ENCODE measurements at places on chromosomes 1 and 21. TPM values are rescaled to one million over a fixed set of nuclear protein-coding genes. Genes with fewer than 3 reads are reported as not detected.

Gene PSEN2
- polyA plus RNA-seq = 152 TPM

Gene HPDL
- 1.8 TPM for polyA plus RNA-seq

Gene ENAH
- polyA plus RNA-seq = 148 TPM

Gene SLC6A9
- 5.1 TPM for polyA plus RNA-seq

Gene APH1A
- polyA plus RNA-seq = 112 TPM

DNA sequence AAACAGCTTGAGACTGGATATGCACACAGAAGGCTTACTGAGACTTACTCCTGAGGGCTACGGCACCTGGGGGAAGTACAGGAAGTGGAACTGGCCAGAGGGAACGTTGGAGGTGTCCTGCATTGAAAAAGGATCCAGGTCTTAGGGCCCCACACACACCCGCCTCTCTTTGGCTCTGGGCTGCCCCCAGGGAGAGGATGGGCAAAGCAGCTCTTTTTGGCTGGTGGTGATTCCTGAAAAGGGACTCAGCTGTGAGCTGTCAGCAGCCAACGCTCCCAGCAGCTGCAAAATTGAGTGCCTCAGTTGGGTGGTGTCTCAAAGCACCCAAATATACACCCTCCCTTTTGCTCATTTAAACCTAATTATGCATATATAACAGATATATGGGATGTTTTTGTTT is 213.2 kb downstream of the TNR start:
- DNase-seq = no peak

DNA sequence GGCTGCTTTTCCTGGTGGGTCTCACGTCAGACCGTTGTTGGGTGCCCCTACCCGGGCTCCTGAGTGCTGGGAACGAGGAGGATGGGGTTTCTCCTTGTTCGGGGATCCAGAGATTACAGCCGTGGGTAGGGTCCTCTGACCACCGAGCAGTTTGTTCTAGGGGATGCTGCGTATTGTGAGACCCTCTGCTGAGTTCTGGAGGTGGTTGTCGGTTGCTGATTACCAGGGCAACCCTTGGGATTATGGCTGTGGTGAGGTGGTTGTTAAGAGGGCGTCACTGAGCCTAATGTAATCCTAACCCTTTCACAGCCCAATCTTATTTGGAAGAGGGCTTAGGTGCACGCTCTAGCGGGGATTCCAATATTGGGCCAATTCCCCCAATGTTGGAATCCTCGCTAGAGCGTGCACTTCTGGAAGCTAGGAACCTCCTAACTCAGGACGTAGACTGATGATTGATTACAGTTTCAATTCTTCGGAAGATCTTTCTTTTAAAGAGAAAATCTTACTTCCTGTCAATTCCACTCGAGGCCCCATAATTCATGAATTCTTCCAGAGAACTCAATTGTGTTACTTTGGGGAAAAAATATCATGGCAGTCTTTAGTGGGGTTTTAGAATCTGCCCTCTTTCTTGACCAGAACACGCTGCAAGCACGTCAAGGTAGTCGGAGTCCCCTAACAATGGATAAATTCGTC is 483 bp downstream of the TCEANC2 start:
- DNase-seq = no peak

GRCh38 chr1:14686701-14687100 is 88.2 kb downstream of the KAZN start:
- DNase-seq = no peak

DNA sequence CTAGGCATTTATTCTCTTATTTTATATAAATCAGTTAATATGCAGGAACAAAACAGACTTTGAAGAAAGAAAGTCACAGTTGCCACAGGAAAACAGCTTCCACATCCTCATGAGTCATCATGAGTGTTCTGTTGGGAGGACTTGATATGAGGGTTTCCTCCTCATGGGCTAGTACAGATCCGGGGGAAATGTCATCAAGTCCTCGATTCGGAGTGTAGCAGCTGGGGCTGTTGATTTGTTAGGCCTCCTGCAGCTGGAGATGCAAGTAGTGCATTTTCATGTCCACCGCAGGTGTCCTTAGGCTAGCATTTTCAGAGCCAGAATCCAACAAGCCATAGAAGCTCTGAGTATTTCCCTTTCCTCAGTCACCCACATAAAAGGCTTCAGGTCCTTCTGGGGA is 36.7 kb downstream of the ADAM30 start:
- DNase-seq = no peak

GRCh38 chr21:34552360-34553098 is 40.5 kb upstream of the KCNE1 start:
- DNase-seq = no peak

DNA sequence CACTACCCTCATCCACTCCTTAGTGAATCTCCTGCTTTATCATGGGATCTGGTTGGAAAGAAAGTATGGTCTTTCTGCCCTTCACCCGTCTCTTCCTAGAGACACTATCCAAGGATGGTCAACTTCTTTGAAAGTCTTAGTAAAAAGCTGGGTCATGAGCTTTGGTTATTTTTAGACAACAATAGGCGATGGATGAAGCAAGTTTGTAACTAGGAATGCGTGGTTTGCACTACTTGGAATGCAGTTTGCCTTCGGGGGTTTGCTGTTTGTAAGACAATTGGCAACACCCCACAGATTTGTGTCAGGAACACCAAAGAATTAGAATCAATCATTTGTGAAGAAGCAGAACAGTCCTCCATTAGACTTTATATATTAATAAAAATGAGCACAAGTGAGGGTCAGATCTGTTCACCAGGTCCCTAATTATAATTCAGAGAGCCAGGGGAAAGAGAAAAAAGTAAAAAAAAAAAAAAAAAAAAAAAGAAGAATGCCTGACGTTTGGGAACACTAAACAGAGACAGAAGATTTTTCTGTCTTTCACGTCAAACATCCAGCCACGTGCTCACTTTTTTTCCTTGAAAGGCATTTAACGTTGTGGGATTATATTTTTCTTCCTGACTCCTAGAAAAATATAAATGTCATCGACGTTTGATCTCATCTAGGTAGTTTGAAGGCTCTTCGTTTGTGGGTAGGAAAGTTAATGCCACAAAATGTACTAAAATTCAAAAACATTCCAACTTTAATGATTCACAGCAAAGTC is 60.7 kb upstream of the BTG3 start:
- DNase-seq = no peak

DNA sequence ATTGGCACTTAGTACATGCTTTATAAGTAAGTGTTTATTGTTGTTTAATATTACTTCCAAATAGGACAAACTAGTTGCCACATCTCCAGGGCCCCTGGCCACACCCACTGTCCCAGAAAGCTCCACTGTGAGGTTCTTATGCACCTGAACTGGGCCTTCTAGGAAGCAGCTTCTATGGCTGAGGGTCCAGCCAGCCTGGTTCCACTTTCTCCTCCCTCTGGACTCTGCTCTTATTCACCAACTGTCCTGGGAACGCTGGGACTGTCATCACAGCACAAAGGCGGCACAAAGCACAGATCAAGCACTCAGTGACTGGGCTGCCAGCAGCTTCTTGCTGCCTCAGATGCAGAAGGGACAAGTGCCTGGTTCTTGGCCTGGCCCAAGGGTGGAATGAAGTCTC is 29.6 kb upstream of the ZNF648 start:
- DNase-seq = no peak
